ENCODE measurements at places on chromosomes 11 and 22.

DNA sequence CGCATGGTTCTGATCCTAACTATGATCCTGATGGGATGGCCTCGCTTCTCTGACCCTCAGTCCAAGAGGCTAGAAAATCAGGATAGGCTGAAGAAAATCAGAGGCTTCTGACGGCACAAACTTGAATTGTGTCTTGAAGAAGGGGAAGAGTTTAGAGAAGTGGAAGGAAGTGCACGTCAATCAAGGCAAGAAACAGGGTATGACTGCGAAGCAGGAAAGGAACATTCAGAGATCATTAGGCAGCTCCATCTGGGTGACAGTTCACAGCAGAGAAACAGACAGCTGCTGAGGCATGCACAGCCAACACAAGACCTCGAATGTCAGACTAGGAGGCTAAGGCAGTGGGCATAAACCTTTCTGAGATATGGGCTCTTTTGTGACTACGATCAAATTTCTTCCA is 29.3 kb downstream of the CLPB start:
- no peak for DNase-seq

GRCh38 chr11:45960387-45961095 is 38.1 kb downstream of the LARGE2 start:
- DNase-seq, result no peak

GRCh38 chr22:22698263-22698750 is 53.9 kb downstream of the GGTLC2 start:
- DNase-seq, result no peak

GRCh38 chr22:17074648-17075002 is 10.2 kb upstream of the IL17RA start:
- no peak for DNase-seq

DNA sequence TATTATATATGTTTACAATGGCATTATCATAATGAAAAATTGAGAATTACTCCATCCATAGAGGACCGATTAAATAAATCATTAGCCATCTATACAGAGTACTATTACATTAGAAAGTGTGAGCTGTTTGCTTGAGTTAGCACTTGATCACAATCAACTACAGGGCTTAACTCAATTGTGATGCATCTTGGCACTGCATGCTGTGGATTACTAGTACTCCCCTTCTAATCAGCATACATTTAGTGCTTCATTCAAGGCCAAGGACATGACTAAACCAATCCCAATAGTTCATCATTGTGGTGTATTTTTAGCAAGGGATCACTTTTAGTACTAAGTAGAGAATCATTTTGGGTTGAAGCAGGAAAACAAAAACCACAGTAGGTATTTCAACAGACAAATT is 23.5 kb upstream of the ARHGAP42 start:
- DNase-seq, result no peak

DNA sequence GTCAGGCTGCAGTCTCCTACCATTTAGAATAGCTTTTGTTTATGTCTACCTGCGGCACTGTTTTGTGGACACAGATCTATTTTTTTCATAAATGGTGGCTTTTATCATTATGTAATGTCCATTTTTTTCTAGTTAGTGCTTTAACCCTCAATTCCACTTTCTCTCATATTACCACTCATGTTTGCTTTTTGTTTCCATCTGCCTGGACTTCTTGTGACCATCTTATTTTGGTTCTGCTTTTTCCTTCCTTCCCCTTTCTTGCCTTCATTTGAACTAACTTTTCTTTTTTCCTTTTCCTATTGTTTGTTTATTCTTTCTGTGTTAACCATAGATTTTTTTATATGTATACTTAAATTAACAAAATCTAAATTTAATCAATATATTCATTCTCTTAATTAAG is 98.5 kb upstream of the SLC22A12 start:
- no peak for DNase-seq

DNA sequence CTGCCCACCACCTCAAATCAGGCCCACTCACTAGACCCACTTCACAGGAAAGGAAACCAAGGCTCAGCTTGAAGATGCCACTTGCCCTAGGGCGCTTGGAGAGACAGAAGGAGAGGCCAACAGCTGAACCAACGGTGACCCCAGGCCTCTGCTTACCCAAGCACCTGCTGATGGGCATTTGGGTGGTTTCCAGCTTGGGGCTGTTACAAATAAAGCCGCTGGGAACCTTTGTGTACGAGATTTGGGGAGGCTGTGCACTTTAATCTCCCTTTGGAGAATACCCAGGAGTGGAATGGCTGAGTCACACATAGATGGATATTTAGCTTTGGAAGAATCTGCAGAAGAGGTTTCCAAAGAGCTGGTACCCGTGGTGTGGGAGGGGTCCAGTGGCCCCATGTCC is 50.9 kb upstream of the LINC01488 start:
- no peak for DNase-seq

GRCh38 chr11:117226388-117227385 is 5.2 kb downstream of the PCSK7 start:
- DNase-seq, result no peak

GRCh38 chr11:130404727-130405126 is 23.7 kb downstream of the ADAMTS8 start:
- no peak for DNase-seq

- no peak for DNase-seq
Observed at GRCh38 chr11:125944350-125945010, 1.4 kb upstream of the VSIG10L2 start.

DNA sequence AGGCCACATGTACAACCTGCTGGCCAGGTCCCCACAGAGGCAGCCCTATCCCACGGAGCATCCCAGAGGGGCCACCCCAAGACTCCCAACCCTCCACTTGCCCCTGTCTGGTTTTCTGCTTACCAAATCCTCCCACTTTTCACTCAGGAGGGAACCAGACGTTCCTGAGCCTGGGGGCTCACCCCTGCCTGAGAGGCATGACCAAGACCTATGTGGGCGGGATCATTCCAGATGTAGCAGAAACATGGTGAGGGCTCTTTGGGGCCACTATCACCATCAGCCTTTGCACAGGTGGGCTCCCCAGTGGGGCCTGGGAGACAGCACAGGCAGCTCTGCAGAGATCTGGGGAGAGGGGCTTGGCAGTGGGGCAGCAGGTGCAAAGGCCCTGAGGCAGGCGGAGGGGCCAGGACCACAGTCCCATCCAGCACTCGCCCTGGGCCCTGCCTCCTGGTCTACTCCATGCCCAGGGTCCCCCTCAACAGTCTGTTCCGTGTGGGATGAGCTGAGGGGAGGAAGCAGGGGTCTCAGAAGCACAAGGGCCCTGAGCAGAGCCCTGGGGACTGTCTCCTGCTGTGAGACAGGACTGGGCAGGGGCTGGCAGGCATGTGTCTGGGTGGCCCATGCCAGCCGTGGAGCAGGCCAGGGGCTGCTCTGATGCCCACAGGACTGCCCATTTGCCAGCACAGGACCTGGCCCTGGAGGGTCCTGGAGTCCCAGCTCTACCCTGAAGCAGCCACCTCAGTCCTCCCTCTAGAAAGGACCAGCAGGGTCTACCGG is 9.4 kb downstream of the PIM3 start:
- DNase-seq, result no peak

DNA sequence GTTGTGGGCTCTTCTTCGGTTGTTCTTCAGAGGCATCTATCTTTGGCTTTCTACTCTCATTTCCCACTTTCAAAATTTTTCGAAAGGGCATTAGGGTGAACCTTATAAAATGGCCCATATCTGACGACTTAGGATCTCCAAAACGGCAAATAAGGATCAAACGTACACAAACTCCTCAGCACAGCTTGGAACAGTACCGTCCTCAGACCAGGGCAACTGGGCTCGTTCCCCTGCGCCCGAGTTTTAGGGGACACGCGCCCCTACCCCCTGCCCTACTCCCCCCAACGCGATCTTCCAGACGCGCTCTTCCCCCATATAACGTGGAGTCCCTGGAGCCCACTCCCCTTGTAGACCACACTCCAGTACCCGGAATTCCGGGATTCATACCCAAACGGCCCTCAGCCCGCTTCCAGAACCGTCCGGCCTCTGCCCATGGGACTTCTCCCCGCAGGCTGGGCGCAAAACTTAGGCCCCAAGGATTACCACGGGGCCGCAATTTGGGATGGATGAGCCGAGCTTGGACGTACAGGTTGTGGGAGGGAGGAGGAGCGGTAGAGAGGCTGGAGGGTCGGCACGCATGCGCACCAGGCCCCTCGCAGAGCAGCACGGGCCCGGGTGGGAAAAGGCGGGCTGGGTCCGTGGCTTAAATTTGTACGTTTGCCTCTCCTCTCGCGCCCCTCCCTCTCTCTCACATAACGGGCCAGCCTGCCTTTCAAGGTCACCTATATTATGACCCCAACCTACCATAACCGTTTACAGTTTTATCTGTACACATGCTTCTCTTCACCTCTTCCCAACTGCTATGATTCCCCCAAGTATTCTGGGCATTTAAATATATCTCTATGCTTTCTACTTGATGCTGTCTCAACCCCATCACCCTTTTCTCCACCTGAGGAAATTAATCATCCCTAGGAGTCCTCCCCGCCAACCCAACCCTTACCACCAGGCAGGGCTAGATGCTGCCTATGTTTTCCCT is 3.4 kb downstream of the CCDC89 start:
- no peak for DNase-seq

- peak; percentile 66 for DNase-seq
Observed at GRCh38 chr11:73184953-73185671, 33.0 kb upstream of the P2RY2 start.

GRCh38 chr22:36743591-36744412 is 32.1 kb downstream of the IFT27 start:
- DNase-seq, result no peak

- no peak for DNase-seq
Observed at GRCh38 chr22:43277987-43278601, 65.1 kb downstream of the SCUBE1 start.

- no peak for DNase-seq
Observed at GRCh38 chr11:59264736-59265135, 52.0 kb upstream of the MPEG1 start.

GRCh38 chr11:1117992-1118391 is 39.8 kb upstream of the MUC5AC start:
- DNase-seq, result no peak

- DNase-seq, result no peak
Observed at GRCh38 chr22:49270595-49271368, 556.9 kb downstream of the BRD1 start.

DNA sequence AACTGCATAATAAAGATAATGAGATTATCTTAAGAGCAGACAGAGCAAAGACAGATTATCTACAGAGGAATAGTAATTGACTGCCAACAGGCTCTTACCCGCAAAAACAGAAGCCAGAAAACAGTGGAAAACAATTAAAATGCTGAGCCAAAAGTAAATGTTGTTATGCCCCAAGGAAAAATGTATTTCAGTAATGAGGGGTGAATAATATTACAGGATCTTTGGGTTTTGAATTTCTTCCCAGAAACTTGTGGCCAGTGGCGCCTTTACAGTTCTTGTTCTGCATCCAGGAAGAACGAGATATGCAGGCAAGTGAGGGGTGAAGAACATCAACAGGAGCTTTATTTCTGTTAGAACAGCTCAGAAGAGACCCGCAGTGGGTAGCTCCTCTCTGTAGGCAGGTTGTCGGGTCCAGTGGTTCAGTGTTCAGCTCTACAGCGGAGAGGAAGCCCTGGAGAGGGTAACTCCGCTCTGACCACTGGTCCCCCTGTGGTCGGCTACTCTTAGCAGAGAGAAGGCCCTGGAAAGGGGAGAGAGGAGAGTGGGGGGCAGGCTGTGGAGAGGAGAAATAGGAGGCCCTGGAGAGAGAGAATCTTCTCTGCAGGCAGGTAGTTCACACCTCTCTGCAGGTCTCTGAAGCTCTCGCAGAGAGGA is 51.8 kb upstream of the SC5D start:
- no peak for DNase-seq

DNA sequence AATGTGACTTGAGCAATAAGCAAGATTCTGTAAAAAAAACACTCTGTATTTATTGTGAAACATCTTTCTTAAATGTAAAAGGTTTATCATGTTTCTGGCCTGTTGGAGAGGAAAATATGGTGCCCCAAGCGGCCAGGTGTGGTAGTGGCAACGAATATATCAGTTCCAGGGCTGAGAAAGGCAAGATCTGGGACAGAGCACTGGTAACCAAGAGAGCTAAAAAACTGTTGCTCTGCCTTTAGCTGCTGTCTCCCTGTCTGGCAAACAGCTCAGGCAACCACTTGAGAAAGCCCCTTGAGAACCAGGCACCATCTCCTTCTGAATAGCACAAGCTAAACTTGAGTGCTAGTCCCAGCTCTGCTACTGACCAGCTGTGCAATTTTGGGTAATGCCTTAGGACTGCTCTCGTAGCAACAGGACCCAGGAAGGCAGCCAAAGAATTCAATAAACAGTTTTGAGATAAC is 129.9 kb downstream of the KCNC1 start:
- no peak for DNase-seq

DNA sequence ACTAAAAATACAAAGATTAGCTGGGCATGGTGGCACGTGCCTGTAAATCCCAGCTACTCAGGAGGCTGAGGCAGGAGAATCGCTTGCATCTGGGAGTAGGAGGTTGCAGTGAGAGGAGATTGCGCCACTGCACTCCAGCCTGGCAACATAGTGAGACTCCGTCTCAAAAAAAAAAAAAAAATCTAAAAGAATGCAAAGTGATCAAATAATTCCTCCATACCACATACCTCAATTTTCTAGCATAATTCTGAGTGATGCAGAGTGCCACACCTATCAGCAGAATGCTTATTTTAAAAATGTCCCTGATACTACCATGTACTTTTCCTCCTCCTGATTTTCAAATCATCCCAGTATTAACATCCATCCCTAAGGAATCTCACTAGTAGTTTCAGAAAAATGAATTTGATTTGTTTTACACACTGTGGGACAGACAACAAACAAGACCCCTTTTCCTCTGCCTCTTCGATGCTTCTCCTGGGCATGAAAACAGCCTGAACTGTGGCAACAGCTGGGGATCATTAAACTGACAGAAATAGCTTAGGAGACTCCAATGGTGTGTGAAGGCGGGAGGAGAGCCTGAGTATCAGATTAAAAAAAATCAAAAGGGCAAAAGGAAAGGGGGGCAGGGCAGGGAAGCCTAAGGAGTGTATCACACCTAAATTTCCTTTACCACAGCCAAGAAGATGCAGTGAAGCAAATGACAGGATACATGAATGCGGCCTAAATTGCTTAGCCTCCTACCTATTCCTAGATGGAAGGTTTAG is 114.7 kb downstream of the SGSM3 start:
- no peak for DNase-seq

DNA sequence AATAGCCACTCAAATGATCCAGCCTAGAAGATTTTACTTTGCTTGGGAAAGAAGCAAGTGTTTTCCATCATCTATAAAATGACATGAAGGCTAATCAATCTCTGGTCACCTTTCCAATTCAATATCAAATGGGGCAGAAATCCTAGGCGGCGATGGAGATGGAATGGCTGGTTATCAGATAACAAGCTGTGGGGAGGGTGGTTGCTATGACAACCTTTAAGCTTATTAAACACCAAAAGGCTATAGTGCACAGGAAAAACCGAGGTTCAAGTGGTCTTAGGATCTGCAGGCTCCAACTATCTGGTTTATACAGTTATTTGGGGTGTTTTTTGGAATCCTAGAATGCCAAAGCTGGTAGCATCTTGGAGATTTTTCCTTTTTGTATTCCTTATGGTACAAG is 13.9 kb upstream of the BSX start:
- DNase-seq, result no peak

GRCh38 chr11:126500981-126501380 is 145.5 kb downstream of the ST3GAL4 start:
- no peak for DNase-seq

All from HS-27A (cell line).